ENCODE measurements at places on chromosomes 12 and 14.

DNA sequence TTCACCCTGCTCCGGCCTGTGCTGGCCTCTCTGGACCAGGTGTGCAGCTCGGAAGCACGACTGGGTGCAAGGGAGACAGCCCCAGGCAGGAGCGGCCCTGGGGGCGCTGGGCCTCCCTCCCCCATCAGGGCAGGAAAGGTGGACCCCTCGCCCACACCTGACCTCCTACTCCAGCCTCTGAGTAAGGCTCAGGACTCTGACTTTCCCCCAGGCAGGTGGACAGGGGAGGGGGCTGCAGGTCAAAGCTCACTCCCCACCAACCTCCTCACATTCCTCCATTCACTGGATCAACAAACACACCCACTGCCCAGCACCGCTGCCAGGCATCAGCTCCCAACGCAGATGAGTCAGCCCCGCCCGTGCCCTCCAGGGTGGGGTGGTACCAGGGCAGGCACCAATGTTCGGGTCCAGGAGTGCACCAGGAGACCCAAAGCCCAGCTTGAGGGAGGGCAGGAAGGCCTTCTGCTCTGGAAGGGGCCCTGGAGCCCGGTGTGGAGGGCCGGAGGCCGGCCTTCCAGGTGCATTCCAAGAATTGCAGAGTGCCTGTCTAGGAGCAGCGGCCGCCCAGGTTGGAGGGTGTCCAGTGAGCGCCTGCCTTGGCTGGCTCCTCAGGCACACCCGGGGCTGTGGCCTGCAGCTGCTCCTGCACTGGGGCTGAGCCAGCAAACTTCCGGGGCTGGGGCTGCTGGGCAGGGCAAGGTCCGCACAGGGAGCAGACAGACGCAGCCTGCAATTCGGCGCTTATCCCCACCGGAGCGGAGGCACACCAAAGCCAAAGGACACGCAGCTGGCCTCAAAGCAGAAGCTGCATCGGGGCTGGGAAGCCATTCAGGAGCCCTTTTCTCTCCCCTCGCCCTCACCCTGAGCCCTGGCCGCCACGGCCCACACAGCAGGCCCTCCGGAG, 1.6 kb upstream of the INF2 start:
- peak; percentile 15 for DNase-seq

DNA sequence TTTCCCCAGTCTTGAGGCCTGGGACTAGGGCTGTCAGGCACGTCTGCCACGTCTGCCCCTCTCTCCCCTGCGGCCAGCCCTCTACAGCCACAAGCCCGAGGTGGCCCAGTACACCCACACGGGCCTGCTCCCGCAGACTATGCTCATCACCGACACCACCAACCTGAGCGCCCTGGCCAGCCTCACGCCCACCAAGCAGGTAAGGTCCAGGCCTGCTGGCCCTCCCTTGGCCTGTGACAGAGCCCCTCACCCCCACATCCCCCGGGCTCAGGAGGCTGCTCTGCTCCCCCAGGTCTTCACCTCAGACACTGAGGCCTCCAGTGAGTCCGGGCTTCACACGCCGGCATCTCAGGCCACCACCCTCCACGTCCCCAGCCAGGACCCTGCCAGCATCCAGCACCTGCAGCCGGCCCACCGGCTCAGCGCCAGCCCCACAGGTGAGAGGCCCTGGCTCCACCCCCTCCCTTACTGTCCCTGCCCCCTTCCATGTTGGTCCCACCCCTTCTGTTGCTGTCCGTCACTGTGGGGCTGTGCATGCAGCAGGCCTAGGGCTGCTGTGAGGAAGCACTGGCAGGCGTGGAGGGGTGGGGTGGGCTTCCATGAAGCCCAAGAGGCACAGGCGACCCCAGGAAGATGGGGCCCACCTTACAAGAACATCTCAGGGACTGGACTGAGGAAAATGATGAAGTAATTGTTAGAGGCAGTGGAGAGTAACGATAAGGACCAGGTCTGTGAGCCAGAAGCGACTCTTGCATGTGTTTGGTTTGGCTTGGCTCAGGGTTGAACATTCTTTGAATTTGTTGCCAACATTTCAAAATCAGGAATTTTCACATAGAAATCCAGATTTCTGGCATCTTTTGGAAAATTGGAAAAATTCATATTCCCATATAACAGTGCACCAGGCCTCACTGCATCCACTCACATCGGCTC, 16.8 kb downstream of the C12orf43 start:
- DNase-seq, result no peak

- no peak for DNase-seq
Measured at GRCh38 chr14:75821831-75822521, 159.8 kb downstream of the TGFB3 start.

DNA sequence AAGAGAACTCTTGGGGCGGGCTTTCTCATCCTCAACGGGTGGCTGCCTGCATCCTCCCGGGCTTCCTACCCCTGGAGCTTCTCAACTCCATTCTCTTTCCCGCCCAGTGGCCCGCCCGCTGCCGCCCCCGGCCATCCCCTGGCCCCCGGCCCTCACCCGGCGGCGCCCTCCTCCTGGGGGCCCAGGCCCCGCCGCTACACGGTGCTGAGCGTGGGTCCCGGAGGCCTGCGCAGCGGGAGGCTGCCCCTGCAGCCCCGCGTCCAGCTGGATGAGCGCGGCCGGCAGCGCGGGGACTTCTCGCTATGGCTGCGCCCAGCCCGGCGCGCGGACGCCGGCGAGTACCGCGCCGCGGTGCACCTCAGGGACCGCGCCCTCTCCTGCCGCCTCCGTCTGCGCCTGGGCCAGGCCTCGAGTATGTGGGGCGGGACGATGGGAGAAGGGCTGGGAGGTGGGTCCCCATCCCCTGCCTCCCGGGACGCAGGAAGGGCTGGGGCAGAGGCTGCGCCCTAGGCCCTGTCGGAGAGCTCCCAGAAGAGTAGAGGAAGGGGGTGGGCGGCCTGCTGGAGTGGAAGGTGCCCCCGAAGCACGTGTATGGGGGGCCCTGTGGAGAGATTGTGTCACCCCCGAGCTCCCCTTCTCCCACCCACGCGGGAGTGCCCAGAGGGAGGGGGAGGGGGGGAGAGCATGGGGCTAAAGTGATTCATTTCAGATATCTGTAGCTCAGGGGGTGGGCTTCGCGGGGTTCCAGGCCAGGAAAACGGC, 1.5 kb downstream of the LAG3 start:
- DNase-seq, result no peak

- no peak for DNase-seq
Measured at GRCh38 chr12:42968426-42968825, 378.9 kb upstream of the PRICKLE1 start.

DNA sequence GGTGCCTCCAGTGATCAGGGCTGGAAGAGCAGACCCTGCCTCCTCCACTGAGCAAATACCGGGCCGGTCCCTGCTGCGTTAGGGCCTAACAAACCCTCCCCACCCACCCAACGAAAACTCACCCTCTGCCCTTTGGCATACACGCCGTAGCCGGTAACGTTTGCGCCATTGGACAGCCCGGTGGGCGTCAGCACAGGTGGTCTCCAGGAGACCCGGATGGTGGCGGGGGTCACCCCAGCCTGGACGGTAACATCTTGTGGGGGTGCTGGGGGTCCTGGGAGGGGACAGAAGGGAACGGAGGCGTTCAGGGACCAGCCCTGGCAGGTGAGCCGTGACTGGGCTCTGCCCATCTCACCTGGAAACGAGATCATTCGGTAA, 100.5 kb downstream of the PIWIL1 start:
- no peak for DNase-seq

GRCh38 chr12:85985996-85986395, 111.9 kb downstream of the NTS start:
- peak; percentile 15 for DNase-seq

GRCh38 chr12:105801351-105801750, 337.4 kb downstream of the NUAK1 start:
- DNase-seq, result no peak

- DNase-seq, result no peak
Measured at GRCh38 chr14:89296281-89296745, 120.7 kb downstream of the FOXN3 start.

GRCh38 chr14:32469388-32470160, 140.5 kb downstream of the AKAP6 start:
- DNase-seq, result peak; percentile 44

GRCh38 chr12:92701441-92701840, 1.3 kb upstream of the PLEKHG7 start:
- no peak for DNase-seq

- no peak for DNase-seq
Measured at GRCh38 chr12:126437934-126438333, 1372.7 kb downstream of the AACS start.

DNA sequence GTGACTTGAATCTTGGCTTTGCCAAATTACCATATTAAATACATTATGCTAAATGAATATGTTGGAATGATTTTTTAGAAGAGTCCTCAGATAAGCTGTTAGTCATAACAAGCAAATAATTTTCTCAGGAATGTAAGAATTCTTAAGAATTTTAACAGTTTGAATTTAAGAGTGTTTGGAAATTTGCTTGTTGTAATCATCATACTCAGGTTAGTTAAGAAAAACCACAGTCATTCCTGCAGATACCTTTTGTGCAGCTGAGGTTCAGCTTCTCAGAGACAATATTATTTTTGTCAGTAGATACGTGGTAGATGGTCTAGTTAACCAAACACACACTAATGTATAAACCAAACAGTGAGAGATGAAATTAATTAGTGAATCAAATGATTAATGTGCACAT, 8.9 kb downstream of the WNK1 start:
- DNase-seq, result no peak

DNA sequence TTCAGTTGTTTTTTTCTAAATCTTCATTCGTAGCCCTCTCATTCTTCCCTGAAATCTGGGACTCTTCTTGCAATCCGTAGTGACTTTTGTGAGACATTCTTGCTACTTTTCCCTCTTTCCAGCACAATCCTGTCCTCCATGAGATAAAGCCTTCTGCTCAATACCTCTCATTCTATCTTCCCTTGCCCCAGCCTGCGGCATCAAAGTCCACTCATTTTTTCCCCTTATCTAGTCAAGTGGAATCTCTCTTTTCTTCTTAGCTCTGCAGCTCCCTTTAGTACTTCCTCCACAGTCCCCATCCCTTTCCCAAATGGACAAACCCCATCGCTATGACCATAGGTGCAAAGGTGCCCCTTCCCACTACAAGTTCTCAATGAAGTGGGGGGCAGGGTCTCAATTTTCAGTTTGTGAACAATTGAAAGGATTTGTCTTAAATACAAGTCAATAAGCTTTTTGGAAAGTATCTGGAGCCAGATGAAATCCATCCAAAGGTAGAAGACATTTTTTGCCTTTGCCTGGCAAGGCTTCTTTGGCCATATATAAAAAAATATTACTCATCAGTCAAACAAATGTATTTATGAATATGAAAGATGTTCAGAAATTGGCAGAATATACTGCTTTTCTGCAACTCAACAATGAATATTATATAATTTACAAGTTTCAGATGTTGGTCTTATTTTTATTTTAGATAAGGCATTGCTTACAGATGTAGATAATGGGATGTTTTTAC, 179.4 kb downstream of the SNAPC1 start:
- no peak for DNase-seq

GRCh38 chr12:82437744-82438143, 79.4 kb downstream of the METTL25 start:
- no peak for DNase-seq

Measured in NCI-H345 (cell line).